ENCODE measurements at places on chromosomes 2 and 18.

DNA sequence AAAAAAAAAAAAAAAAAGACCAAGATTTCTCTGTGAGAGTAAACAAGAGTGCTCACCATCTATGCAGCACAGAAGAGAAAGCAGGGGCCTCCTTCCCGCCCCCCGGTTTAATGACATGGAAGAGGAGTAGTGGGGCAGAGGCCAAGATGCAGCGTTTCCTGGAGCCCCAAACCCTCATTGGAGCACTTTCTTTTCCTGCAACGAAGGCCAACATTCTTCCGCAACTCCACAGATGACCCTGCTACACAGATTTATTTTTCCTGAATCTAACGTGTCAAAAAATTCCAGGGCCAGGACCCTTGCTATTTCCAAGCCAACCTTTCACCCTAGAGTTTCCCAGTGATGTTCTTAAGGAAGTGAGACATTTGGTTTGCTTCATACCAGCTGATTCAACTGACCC lies 189.6 kb downstream of the MIB1 start:
- no peak for DNase-seq

DNA sequence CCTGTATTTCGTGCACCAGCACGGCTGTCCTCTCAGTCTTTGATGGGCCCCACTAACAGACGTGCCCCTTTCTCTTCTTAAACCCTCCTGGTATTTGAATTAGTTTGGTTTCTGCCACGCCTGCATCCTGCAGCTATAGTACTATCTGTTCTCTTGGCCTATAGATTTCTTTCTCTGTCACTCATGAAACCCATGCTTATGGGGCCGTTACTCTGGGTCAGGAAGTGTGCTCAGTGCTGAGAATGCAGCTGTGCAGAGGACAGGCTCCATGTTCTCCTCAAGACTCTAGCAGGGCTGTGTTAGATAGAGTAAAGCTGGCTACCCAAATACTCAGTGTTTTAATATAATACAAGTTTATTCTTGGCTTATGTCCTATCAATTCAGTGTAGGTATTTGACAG lies 180.0 kb downstream of the INSIG2 start:
- no peak for DNase-seq

- no peak for DNase-seq
Measured at GRCh38 chr2:25331686-25332365, 9.9 kb downstream of the DNMT3A start.

DNA sequence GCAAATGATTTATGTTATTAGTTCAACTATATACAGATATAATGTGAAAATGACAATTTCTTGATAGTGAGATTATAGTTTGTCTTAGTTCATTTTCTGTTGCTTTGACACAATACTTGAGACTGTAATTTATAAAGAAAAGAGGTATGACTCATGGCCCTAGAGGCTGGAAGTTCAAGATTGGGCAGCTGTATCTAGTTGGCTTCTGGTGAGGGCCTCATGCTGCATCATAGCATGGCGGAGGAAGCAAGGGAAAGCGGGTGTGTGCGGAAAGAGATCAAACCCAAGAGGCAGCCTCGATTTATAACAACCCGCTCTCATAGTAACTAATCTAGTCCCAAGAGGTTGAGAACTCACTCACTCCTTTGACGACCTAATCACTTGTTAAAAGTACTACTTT lies 11.4 kb downstream of the PLEKHA3 start:
- no peak for DNase-seq

GRCh38 chr18:24176727-24177416 lies 38.0 kb downstream of the CABYR start:
- DNase-seq = no peak

- no peak for DNase-seq
Measured at GRCh38 chr2:71919708-71920107, 228.0 kb downstream of the CYP26B1 start.

DNA sequence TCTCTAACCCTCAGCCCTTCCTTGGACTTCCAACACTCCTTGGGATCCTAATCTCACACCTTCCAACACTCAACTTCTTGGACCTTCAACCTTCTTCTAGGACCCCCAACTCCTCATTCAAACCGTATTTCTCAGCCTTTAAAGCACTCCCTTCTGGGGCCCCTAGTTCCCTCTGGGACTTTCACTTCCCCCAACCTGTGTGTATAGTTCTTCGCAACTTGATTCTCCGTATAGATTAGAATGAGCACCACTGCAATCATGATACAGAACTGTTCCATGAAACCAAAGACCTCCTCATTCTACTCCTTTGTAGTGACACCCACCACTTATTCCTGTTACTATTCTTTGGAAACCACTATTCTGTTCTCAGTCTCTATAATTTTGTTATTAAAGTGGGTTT lies 62.0 kb upstream of the NFU1 start:
- DNase-seq = no peak

DNA sequence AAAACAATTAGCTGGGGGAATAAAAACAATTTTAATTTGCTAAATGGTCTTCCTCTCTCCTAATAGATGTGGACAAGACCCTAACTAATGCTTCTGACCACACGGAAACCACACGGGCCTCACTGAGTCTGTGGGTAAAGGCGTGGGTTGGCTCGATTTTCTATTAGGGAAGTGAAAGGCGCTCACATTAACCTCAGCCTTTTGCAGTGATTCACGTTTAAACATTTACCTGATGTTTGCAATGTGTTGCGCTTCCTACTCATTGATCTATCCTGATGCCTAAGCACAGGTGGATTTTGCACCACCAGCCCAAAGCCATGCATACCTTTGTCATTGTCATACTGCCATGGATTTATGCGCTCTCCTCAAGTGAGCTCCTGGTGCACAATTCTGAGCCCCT lies 35.6 kb upstream of the NRP2 start:
- no peak for DNase-seq

DNA sequence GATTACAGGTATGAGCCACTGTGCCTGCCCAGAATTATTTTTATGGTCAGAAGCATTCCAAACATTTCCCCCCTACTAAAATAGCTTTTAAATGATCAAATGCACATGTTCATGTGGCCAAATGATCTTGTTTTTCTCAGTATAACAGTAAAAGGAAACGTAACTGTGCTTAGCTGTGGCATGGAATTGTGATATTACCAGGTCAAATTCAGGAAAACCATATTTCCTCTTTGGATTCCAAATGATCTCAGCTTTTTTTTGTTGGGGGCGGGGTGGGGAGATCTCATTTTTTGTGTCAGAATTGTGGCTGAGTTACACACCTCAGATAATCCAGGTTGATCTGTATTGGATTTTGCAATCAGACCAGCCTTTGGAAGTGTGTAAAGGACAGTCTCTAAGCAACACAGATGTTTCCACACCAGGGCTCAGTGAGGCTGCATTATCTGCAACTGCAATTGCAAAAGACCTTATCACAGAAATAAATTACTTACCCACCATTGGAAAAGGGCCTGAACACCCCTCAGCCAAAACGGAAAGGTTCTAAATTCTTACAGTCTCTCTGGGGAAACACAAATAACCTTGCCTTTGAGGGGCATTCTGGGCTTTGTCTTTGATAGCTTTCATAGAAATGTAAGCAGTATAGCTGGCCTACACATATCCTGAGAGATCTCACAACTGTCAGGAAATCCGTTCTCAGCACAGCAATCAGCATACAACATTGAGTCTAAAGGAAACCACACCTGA lies 8.4 kb downstream of the CASP10 start:
- no peak for DNase-seq

DNA sequence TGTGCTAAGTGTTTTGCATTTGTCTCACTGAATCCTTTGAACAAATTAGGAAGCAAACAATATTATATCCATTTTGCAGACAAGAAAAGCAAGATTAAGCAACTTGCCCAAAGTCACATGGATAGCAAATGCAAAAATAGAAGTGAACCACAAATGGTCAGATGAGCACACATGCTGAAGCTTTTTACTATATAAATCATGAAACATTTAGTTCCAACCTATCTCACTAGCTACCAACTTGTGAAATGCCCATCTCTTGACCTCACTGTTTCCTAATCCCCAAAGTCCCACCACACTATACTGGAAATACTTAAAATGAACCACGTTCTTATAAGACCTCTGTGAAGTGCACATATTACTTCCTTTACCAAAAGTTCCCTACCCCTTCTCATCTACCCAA lies 380.5 kb downstream of the ERBB4 start:
- no peak for DNase-seq

GRCh38 chr2:85436836-85437487 lies 18.4 kb downstream of the SH2D6 start:
- no peak for DNase-seq

- DNase-seq = no peak
Measured at GRCh38 chr2:49153252-49153651, 1.1 kb downstream of the FSHR start.

- DNase-seq = no peak
Measured at GRCh38 chr18:31512203-31512764, 14.3 kb downstream of the DSG2 start.

DNA sequence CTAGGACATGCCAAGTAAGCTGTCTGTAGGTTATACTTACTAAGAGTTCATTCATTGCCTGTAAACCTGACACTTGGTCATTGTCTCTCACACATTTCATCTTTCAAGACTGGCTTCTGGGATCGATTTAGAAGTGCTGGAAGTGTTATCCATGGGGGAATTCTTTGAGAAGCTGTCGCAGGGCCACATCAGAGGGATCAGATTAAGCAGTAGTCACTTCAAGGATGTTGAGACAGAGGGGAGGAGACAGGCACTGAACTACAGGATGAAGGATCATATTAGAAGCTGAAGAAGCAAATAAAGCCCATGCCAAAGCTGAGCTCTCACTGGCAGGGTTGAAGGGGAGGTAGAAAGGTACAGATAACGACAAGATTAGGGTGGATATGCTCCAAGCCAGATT lies 49.0 kb downstream of the CDK15 start:
- no peak for DNase-seq

GRCh38 chr2:152826581-152827279 lies 108.3 kb downstream of the ARL6IP6 start:
- DNase-seq = no peak

- no peak for DNase-seq
Measured at GRCh38 chr18:53101536-53102105, 761.6 kb downstream of the DCC start.

- DNase-seq = no peak
Measured at GRCh38 chr18:46163091-46163490, 58.9 kb downstream of the HAUS1 start.

GRCh38 chr2:165618806-165619205 lies 149.3 kb downstream of the CSRNP3 start:
- no peak for DNase-seq

DNA sequence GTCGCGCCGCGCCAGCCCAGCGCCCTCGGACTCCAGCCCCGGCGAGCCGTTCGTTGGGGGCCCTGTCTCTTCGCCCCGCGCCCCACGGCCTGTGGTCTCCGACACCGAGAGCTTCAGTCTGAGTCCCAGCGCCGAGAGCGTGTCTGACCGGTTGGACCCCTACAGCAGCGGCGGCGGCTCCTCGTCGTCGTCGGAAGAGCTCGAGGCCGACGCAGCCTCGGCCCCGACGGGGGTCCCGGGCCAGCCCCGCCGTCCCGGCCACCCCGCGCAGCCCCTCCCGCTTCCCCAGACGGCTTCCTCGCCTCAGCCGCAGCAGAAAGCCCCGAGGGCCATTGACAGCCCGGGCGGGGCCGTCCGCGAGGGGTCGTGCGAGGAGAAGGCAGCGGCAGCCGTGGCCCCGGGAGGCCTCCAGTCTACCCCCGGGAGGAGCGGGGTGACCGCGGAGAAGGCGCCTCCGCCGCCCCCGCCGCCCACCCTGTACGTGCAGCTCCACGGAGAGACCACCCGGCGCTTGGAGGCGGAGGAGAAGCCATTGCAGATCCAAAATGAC lies 1.4 kb downstream of the PHLPP1 start:
- DNase-seq = peak; percentile 38

DNA sequence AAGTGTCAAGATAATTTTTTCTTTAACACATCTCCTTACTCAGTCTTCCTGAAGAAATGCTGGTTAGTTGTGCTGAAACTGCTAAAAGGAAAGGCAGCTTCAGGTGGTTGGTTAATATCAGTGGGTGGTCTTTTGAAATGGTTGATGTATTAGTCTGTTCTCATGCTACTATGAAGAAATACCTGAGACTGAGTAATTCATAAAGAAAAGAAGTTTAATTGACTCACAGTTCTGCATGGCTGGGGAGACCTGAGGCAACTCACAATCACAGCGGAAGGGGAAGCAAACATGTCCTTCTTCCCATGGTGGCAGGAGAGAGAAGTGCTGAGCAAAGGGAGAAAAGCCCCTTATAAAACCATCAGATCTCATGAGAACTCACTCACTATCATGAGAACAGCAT lies 125.9 kb upstream of the CYRIA start:
- no peak for DNase-seq

DNA sequence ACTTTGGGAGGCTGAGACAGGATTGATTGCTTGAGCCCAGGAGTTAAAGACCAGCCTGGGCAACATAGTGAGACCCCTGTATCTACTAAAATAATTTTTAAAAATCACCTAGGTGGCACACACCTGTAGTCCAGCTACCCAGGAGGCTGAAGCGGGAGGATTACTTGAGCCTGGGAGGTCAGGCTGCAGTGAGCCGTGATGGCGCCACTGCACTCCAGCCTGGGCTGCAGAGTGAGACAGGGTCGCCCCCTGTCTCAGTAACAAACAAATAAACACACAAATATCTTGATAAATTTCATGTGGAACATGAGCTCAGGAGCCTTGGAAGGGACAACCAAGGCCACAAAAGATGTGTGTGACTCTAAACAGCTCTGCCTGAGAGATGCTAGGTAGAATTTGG lies 11.7 kb upstream of the ANKRD53 start:
- no peak for DNase-seq

- no peak for DNase-seq
Measured at GRCh38 chr2:119264781-119265692, 41.4 kb downstream of the STEAP3 start.

GRCh38 chr2:212930556-212931260 lies 220.7 kb downstream of the IKZF2 start:
- DNase-seq = no peak

DNA sequence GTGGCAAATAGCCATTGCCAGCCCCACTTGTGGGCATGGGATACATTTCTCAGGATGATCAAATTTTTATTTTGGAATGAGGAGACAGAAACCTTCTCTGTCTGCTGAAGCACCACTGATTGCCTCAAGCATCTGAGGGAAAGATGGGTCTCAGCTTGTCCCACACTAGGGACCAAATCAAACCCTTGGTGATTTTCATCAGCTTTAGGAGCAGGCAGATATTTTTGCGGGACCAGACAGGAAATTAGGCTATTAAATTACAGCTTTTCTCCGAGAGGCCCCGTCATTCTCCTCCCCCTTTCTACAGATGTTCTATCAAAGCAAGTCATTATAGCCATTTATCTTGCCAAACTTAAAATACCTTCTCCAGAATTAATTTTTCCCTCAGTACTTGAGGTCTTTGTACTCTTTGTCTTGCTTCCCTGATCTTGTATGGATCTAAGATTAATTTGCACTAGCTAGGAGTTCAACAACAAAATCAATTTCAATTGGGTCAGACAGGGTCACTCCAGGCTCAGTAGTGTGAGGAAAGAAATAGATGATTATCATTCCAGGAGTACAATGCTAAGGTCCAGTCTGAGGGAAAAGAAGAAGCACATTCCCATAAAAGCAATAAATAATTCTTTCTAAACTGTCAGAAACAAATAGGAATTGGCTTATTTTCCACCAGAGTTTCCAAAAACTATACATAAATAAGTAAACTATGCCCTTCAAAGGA lies 818.1 kb upstream of the SOX11 start:
- no peak for DNase-seq
